Large intestine (tissue), 12 donors: ENCODE measurements at places on chromosomes 11 and 22.

DNA sequence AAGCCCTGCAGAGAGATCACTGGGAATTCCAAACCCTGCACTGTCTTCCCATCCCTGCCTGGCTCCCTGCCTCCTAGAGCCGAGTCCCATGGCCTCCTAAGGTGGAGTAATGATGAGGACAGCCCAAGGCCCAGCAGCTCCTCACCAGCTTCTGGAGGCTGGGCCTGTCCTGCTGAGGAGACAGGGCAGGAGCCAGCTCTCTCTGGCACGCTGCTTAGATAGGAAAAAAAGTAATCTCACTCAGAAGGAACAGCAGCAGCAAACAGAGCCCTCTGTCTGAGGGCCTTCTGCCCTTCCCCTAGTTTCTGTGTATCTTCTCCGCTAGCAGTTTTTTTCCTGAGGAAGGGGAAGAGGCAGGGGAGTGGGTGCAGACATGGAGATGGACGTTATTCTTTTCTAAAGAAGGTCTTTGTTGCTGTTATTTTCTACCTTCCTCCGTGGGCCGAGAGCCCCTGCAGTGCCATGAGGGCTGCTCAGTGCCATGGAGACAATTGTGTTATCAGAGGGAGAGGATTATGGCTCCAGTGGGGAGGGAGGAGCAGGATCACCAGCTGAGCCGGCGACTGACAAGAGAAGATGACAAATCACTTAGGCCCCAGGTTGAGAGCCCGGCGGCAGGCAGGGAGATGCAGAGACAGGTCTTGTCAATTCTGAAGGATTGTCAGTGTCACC, 315.3 kb downstream of the BUD13 start:
- peaks cover 51% of the 10 kb centered on the region for H3K4me1 ChIP-seq
- no peak overlapping the region for H3K4me3 ChIP-seq
- H3K27ac ChIP-seq, result no peak overlapping the region
- no peaks in the 10 kb centered on the region for H3K27me3 ChIP-seq
- H3K36me3 ChIP-seq, result no peaks in the 10 kb centered on the region
- peak; percentile 39 for DNase-seq

GRCh38 chr11:19982774-19983495, 177.3 kb downstream of the DBX1 start:
- H3K27ac ChIP-seq, result no peak overlapping the region
- no peaks in the 10 kb centered on the region for H3K27me3 ChIP-seq
- no peak overlapping the region for H3K4me3 ChIP-seq
- H3K36me3 ChIP-seq, result no peaks in the 10 kb centered on the region

DNA sequence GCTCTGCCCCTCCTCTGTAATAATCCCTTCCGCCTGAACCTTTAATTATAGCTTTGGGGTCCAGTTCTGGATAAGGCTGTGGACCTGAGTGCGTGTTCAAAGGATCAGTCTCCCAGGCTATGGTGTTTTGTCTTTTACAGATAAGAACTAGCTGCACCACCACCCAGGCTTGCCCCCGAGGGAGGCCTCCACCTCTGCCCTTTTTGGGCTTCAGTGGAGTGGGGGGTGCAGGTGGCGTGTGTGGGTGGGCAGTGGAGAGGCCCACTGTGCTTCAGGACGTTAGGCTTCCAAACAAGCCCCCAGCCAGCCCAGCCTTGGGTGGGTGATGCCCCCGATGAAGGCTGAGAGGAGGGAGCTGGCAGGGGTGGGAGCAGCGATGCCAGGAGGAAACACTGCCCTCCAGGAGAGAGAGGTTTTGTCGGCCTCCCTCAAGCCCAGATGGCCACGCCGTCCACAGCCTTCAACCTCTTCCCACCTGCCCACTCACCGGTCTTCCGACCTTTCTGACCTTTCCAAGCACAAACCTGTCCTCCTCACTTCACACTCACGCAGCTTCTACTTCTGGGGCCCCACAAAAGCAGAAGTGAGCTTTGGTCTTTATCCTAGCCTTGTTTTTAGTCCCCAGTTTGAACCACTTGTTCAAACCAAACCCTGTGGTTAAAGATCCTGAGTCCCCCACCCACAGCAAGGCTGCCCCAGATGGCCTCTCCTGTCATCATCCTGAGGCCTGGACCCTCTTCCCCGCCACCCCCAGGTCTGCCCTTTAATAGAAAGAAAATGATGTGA, 20.4 kb downstream of the PSMD13 start:
- H3K27me3 ChIP-seq, result no peaks in the 10 kb centered on the region
- H3K36me3 ChIP-seq, result peaks cover 19% of the 10 kb centered on the region
- H3K4me3 ChIP-seq, result no peak overlapping the region
- no peak overlapping the region for H3K27ac ChIP-seq
- DNase-seq, result no peak
- H3K4me1 ChIP-seq, result no peaks in the 10 kb centered on the region

GRCh38 chr11:64855596-64856304, 11.3 kb upstream of the CDC42BPG start:
- DNase-seq, result no peak
- H3K4me3 ChIP-seq, result no peak overlapping the region
- H3K4me1 ChIP-seq, result peaks cover 61% of the 10 kb centered on the region
- H3K27ac ChIP-seq, result peak overlapping the region; percentile 82

GRCh38 chr11:120335908-120336640, at the start of gene ARHGEF12:
Gene ARHGEF12, plus strand, starts transcription at chr11:120336413. Its CDS starts 831 bp downstream, at chr11:120337244.
- H3K4me1 ChIP-seq, result peaks cover 14% of the 10 kb centered on the region
- peak; percentile 99 for DNase-seq
- H3K27me3 ChIP-seq, result no peaks in the 10 kb centered on the region
- H3K27ac ChIP-seq, result peak within 1 kb of the TSS; percentile 84
- H3K4me3 ChIP-seq, result peak within 1 kb of the TSS; percentile 92
- H3K36me3 ChIP-seq, result no peaks in the 10 kb centered on the region

DNA sequence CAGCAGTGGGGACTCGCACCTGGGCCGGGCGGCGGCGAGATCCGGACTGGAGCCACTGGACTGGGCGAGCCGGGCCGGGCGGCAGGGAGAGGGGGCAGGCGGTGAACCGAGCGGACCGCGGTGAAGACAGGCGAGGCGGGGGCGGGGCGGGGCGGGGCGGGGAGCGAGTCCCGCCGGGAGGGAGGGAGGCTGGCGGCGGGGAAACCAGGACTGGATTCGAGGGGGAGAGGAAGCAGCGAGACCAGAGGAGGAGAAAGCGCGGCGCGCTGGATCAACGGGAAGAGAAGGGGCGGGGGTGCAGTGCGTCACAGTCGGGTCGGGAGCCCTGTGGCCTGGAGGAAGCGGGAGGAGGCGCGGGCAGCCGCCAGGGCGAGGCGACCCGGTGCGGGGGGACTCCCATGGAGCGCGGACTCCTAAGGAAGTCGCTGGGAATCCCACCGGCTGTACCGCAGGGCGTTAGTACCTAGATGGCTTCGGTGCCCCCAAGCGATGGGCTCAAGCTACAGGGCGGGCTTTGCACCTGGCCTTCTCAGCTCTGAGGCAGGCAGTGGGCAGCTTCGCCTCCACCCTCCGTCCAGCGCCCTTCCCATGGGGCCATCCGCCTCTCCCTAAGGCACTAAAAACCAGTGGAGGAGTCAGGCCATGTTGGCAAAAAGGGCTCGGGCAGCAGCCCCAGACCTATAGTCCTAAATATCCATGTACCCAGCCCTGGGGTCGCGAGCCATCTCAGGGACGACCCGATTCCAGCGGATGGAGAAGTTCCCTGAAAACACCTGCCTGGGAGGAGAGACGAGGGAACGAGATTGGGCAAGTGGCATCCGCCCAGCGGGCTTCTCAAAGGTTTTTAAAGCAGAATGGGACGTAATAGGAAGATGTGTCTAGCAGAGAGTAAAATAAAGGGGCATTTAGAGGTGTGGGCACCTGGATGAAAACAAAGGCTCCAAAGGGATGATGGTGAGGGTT, at the start of gene TMEM121B:
Gene TMEM121B (minus strand): TSS at position 128 of the 963 bp plus-strand sequence. CDS start 233 bp downstream, outside the sequence.
- H3K36me3 ChIP-seq, result no peaks in the 10 kb centered on the region
- H3K27me3 ChIP-seq, result peaks cover 45% of the 10 kb centered on the region
- DNase-seq, result peak; percentile 39

DNA sequence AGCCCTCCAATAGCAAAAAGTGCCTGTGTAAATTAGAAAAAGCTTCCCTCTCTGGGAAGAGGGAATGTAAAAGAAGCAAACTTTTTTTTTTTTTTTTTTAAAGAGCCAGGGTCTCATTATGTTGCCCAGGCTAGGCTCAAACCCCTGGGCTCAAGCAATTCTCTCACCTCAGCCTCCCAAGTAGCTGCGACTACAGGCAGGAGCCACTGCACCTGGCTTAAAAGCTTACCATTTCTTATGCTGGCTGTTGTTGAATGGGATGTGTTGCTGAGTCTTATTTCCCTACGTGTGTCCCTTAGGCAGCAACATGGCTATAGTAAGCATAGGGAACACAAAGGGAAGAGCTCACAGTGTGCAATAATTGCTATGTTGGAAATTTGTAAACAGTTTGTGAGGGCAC, 225.5 kb upstream of the CCDC90B start:
- H3K4me3 ChIP-seq, result no peak overlapping the region
- H3K36me3 ChIP-seq, result no peaks in the 10 kb centered on the region
- H3K27me3 ChIP-seq, result no peaks in the 10 kb centered on the region
- peaks cover 8% of the 10 kb centered on the region for H3K4me1 ChIP-seq
